Jurkat, Clone E6-1 (cell line): ENCODE measurements at places on chromosomes 7 and 10.

- peak; percentile 24 for DNase-seq
Measured at GRCh38 chr7:20217193-20217948, at the start of gene MACC1. MACC1 (minus strand) TSS chr7:20217384; CDS start chr7:20161862, 55,522 bp downstream.

- DNase-seq = no peak
Measured at GRCh38 chr10:132762267-132762666, 23.7 kb downstream of the NKX6-2 start.

DNA sequence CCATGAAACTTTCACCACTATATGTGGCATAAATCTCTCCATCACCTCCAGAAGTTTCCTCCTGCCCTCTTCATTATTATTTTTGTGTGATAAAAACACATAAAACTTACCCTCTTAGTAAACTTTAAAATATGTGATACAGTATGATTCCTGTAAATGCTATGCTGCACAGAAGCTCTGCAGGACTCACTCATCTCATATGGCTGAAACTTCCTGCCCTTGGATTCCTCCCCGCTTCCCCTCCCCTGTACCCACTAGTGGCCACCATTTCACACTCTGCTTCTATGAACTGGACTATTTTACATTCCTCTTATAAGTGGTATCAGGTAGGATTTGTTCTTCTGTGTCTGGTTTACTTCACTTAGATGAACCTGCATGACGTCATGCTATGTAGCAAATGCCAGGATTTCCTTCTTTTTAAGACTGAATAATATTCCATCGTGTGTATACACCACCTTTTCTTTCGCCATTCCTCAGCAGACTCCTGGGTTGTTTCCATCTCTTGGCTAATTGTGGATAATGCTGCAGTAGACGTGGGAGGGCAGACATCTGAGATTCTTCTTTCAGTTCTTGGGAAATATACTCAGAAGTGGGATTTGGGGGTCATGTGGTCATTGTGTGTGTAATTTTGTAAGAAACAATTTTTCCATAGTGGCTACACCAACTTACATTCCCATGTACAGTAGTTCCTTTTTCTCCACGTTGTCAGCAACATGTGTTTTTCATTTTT lies 335.2 kb downstream of the SDK1 start:
- DNase-seq = no peak

GRCh38 chr10:5361966-5362365 lies 2.8 kb upstream of the UCN3 start:
- no peak for DNase-seq

DNA sequence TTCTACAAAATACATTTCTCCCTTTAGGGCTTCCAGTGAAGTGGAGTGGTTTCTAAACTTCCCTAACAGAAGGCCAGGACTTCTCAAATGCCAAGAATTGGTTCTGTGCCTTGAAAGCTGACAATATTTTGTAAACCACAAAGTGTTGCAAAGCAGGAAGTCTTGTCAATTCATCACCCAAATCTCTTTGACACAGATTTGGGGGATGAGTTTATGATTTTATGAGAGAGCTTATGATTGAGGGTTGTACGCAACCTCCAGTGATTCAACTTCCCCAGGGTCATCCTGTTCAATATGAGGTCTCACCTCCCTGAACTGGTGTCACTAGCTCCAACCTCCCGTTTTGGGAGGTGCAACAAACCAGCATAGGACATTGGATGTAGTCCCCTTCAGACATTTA lies 83.7 kb downstream of the PRLHR start:
- DNase-seq = no peak

DNA sequence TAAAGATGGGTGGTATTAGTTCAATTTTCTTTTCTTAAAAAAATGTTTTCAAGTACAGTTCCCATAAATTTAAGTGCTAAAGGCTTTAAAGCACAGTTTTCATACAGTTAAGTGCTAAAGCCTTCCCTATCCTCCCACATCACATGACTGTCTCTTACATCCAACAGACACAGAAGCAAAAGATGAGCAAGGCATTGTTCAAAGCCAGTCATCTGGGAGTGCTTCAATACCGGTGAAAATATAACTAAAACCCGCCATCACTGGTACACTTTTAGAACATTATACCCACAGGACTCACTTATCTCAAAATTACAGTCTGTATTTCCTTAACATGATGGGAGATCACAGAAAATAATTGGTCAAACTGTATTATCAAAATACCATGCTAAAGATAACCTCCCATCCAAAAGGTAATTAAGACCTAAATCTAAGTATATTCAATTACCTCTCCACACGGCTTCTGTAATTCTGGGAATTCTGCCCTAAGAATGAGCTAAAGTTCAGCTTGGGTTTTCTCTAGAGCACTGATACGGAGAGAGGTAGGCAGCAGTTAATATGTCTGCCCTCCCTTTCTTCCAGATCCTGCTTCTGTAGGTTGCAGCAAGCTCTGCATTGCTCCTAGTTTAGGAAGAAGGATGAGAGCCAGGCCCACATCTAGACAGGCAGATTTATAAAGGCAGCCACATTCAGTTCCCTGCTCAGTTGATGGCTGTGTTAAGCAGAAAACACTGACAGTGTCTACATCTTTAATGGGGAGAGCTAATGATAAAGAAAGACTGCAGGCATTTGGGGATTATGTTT lies 474.8 kb upstream of the PFKP start:
- DNase-seq = no peak

GRCh38 chr7:39824456-39825200 lies 125.4 kb upstream of the CDK13 start:
- DNase-seq = no peak

DNA sequence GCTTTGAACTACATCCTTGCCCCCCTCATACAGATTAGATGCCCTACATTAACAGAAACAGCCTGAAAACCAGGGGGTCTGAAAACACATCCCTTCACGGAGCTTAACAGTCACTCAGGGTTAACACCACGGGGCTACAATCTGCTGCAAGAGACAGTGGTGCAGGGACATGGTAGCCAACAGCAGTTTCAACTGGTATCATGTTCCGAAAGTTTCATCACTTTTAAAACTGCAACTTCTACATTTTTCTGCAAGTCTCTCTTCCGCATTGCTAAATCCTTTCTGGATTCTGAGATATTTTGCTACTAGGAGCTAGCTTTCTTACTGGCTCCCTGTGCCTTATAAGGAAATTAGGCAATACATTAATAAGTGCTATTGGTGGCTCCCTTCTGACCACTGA lies 92.6 kb downstream of the JAZF1 start:
- DNase-seq = no peak

GRCh38 chr10:2117641-2118040 lies 380.3 kb upstream of the ADARB2 start:
- DNase-seq = no peak

GRCh38 chr10:118568327-118568848 lies 27.1 kb downstream of the PRLHR start:
- peak; percentile 61 for DNase-seq

GRCh38 chr7:40549372-40550039 lies 414.7 kb downstream of the SUGCT start:
- no peak for DNase-seq

- DNase-seq = no peak
Measured at GRCh38 chr10:31751051-31751737, 177.4 kb downstream of the ARHGAP12 start.

GRCh38 chr10:11884706-11885423 lies 61.7 kb downstream of the PROSER2 start:
- DNase-seq = no peak

DNA sequence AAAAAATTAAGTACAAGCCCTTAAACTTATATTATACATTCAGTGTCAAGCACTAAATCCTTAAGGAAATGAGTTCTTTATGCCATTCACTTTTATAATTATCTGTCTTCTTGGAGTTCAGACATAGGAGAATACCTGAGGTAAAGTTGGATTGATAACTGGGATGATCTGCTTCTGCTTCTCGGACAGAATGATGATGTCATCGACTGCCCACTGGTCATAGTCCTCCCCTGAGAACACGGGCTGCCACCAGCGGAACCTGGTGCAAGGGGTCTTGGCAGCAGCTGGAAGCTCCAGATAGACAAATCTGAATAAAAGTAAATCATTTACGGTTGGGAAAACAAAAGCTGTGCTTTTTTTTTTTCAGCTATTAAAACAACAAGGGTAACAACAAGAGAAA lies 148.2 kb upstream of the SLC26A5 start:
- no peak for DNase-seq
